ENCODE measurements at places on chromosomes 7 and 10. TPM values are rescaled to one million over a fixed set of nuclear protein-coding genes. Genes with fewer than 3 reads are reported as not detected.

Gene PDE6C
- 0.12 TPM for polyA plus RNA-seq

Gene ANAPC16
- polyA plus RNA-seq = 242 TPM

Gene MASTL
- 11.3 TPM for polyA plus RNA-seq

Gene CRHR2
- 0.42 TPM for polyA plus RNA-seq

Data from cardiac muscle cell (in vitro differentiated cells and primary cell).